8988T (cell line): ENCODE measurements at places on chromosomes 2 and 18.
A peak's percentile ranks its signal among the peaks of the same experiment; 100 is the strongest.

DNA sequence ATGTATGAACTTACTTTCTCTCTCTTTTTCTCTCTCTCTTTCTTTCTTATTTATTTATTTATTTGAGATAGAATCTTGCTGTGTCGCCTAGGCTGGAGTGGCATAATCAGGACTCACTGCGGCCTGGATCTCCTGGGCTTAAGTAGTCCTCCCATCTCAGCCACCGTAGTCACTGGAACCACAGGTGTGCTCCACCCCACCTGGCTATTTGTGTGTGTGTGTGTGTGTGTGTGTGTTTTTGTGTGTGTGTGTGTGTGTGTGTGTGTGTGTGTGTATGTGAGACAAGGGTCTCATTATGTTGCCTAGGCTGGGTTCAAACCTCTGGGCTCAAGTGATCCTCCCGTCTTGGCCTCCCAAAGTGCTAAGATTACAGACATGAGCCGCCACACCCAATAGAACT, 64.3 kb downstream of the KIAA1328 start:
- DNase-seq: no peak

- DNase-seq: no peak
Observed at GRCh38 chr2:161044921-161045320, 115.3 kb upstream of the TANK start.

- no peak for DNase-seq
Observed at GRCh38 chr2:30162806-30163205, 16.0 kb downstream of the YPEL5 start.

GRCh38 chr2:118031566-118031965, 17.7 kb upstream of the CCDC93 start:
- DNase-seq: no peak

DNA sequence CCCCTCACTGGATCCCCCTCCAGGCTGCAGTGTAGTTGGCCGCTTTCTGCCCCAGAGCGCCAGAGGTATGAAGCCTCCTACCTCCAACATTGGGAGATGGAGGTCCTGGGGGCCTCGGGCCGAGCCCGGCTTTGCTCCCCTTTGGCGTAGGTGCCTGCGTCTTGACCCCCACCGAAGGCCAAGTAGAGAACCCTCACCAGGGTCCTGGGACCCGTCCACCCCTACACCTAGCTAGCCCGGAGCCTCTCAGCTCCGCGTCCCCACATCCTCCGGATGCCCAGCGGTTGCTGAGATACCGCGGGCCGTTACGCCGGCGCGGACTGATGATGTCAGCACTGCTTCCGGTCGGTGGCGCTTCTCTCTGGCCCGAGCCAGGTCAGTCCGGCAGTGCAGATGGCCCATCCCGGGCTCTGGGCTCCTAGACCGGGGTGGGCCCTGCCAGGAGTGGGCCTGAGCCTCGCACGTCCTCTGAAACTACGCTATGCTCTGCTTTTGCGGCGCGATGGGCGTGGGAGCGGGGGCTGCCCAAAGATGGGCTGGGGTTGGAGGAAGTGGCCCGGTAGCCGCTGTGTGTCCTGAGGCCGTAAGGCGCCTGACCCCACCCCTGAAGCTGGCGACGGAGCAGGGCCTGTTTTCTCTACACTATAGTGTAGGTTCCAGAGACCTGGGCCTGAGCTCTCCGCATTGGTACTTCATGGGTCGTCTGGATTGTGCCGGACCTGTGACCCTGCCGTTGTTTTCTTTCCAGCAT, at the start of the genes GLB1L and STK16:
TSS of gene GLB1L (minus strand) at position 297 of the 751 bp plus-strand sequence. CDS start 1,871 bp downstream, outside the sequence.
TSS of gene STK16 (plus strand) at position 332 of the 751 bp plus-strand sequence. CDS start 521 bp downstream, outside the sequence.
- peak; percentile 98 for DNase-seq

DNA sequence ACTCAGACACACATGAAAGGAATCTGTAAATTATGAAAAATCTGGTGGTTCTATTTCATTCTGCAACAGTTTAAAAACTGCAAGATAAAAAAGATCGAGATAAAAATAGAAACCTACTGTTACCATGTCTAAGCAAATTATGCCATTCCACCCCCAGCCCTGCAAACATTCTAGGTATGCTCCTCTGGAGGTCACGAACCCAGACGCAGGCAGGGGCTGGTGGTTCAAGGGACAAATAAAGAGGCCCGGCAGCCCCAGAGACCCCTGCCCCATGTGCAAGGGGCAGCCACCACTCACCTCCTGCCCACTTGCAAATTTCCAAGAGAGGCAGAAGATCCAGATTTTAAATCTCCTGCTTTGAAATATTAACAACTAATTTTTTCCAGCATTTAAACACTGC, 210.5 kb downstream of the ANAPC1 start:
- no peak for DNase-seq

DNA sequence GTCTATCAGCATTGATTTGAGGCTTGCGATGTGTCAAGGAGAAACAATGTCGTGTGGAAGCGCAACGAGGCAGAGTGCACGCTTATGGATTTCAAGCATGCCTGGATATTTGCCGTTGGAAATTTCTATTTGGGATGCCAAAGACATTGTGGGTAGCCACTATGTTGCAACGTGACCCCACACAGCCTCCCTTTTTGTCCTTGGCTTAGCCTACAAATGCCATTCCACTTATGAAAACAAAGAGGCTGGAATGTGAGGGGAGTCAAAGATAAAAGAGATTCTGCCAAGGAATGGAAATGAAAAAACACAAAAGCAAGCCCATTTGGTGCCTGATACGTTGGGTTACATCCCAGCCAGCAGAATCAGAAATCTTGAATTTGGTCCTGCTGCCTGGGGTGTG, 721.2 kb downstream of the GALR1 start:
- no peak for DNase-seq
